Stimulated activated CD4-positive, alpha-beta T cell treated with anti-CD3 and anti-CD28 coated beads, Interleukin-4, amount 100 ng/mL, for 24 hours (primary cell): ENCODE measurements at places on chromosomes 3 and 15.

GRCh38 chr3:175777965-175778364 lies 918.8 kb downstream of the NAALADL2 start:
- no peak for DNase-seq

- no peak for DNase-seq
Measured at GRCh38 chr3:134328147-134328591, 46.1 kb downstream of the AMOTL2 start.

DNA sequence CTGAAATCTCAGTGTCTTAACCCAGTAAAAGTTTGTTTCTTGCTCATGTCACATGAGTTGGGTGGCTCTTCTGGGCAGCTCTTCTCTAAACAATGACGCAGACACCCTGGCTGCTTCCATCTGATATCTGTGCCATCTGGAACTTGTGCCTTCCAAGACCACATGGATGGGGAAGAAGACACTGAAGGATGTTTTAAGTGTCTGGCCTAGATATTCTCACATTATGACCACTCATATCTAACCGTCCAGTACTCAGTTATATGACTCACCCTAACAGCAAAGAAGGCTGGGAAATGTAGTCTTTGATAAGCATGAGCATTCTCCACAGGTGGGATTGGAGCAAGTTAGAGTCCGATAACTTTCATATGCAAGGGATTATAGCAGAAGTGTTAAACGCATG lies 66.4 kb downstream of the RYR3 start:
- DNase-seq = no peak

DNA sequence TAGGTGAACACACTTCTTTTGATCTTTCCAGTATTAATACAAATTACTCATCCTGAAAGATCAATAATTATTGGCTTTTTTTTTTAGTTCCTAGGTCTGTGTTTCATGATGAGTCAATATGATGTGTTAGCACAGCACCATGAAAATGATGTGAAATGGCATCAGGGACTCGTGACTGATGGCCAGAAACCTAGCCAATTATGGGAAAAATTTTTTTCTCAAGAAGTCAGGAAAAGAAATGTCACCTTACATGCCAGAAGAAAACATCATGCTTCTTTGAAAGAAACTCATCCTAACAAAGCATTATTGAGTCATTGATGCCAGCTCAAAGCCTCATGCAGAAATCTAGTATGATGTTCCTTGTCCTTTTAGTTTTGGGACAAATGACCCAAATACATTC lies 468.3 kb upstream of the CBLB start:
- DNase-seq = peak; percentile 21

- DNase-seq = no peak
Measured at GRCh38 chr15:22887157-22887951, 48.9 kb downstream of the NIPA2 start.

- no peak for DNase-seq
Measured at GRCh38 chr15:50259276-50259675, 6.2 kb downstream of the HDC start.

DNA sequence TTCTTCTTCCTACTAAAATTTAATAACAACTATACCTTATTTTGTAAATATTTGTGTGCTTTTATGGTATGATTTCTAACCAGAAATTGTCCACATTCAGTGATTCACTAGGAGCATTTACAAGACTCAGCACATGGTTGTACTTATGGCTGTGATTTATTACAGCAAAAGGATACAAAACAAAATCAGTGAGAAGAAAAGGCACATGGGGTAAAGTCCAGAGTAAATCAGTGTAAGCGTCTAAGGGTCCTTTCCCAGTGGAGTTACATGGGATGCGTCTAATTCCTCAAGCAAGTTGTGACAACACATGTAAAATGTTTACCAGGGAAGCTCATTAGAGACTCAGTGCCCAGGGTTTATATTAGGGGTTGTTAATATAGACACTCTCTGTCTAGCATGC lies 31.1 kb downstream of the RNF13 start:
- DNase-seq = no peak

DNA sequence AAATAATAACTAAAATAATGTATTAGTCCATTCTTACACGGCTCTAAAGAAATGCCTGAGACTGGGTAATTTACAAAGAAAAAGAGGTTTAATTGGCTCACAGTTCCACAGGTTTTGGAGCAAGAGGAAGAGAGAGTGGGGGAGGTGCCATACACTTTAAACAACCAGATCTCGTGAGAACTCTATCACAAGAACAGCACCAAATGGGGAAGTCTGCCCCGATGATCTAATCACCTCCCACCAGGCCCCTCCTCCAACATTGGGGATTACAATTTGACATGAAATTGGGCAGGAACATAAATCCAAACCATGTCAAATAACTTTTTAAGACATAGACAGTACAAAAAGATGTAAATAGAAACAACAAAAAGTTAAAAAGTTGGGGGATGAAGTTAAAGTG lies 63.2 kb downstream of the ILDR1 start:
- DNase-seq = no peak

GRCh38 chr3:197592361-197593045 lies 36.7 kb upstream of the BDH1 start:
- peak; percentile 23 for DNase-seq

DNA sequence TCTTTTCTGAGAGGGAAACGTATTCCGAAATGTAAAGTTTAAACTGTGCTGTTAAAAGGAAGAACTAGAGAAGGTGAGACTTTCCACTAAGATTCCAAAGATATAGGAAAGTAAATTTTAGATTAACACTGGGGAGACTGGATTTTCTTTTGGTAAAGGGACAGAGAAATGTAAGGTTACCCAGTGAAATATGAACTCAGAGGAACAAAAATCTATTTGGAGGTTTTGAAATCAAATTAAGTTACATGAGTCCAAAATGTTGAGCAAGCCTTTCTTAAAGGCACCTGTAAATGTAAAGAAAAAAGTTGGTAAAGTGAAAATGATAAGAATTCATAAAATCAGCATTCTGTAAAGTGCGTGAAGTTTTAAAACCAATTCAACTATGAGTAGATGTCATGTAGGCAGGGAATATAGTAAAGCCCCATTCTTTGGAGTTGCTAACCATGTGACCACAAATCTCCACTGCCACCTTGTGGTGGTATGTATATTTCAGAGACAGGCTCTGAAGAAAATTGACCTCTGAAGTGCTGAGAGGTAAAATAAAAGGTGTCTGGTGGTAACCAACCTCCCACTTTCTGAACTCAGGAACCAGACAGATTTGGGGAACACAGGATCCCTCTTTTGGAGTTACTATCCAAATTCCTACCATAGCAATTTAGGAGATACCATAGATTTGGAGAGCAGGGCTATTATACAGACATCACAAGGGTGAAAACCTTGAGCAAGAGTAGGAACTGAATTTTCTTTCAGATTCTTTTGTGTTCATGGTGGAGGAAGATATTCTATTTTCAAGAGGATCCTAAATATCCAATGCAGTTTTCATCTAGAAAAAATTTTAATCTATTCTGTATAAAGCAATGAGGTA lies 215.3 kb downstream of the ROBO2 start:
- DNase-seq = no peak

DNA sequence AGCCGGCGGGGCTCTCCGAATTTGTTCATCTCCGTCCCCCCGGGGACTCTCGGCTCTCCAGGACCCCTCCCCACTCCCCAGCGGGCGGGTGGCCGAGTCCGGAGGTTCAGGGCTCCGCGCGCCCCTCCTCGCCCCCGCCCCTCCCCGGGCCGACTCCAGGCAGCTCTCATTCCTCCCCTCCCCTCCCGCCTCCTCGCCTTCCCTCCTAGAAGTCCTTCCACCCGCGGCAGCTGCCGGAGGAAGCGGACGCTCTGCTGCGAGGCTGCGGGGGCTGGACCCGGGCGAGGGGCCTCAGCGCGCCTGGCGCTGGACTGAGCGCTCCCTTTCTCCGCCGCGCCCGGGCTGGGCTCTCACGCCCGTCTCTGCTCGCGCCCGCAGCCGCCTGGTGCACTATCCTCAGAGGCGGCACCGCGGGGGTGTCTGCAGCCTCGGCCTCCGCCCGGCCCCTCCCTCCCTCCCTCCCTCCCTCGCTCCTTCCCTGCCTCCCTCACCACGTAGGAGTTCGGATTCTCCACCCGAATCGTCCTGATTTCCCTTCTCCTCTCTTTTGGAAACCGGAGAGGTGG lies at the start of gene ROBO2:
Gene ROBO2, plus strand, starts transcription at position 494 of the 566 bp plus-strand sequence. CDS start 687 bp downstream, outside the sequence.
- DNase-seq = no peak

GRCh38 chr3:5314897-5315296 lies 127.4 kb downstream of the EDEM1 start:
- DNase-seq = no peak

DNA sequence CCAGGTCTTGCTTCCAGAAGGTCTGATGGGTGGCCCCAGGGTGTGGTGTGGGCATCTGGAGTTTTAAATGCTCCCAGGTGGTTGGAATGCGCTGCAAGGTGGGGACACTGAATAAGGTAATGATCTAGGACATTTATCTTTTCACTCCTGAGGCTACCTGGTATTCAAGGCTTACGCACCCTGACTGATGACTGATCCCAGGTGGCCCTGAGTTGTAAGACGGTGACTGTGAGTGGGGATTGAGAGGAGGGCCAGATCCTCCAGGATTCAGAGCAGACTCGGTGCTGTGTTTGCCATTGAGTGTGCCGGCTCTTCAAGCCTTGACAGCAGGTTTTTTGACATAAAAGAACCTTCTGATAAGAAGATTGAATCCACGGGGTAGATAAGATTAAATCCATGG lies 40.3 kb downstream of the SLC6A20 start:
- no peak for DNase-seq

GRCh38 chr15:68525815-68526214 lies 53.0 kb upstream of the CORO2B start:
- DNase-seq = no peak

DNA sequence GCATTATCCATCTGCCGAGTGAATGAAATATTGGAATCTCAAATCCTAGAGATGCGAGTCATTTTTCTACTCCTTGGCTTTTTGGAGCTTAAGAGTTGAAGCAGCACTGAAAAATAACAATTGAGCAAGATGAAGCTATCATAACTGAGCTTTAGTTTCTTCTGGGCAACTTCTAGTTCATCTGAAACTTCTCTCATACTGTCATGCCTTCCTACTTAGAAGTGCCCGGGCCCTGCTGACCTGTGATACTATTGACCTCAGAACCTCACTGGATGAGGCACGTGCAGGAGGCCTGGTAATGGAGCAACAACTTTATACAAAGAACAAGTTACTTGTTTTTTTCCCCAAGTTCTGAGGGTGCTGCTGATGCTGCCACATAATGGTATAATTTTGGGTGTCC lies 48.5 kb upstream of the P3H2 start:
- no peak for DNase-seq

GRCh38 chr3:129603561-129603942 lies 2.9 kb downstream of the PLXND1 start:
- no peak for DNase-seq
